H1 (cell line): ENCODE measurements at places on chromosomes 2 and 18. TPM values are rescaled to one million over a fixed set of nuclear protein-coding genes. Genes with fewer than 3 reads are reported as not detected.

GRCh38 chr2:37287966-37288365, 36.7 kb downstream of the PRKD3 start:
- no peak for DNase-seq

DNA sequence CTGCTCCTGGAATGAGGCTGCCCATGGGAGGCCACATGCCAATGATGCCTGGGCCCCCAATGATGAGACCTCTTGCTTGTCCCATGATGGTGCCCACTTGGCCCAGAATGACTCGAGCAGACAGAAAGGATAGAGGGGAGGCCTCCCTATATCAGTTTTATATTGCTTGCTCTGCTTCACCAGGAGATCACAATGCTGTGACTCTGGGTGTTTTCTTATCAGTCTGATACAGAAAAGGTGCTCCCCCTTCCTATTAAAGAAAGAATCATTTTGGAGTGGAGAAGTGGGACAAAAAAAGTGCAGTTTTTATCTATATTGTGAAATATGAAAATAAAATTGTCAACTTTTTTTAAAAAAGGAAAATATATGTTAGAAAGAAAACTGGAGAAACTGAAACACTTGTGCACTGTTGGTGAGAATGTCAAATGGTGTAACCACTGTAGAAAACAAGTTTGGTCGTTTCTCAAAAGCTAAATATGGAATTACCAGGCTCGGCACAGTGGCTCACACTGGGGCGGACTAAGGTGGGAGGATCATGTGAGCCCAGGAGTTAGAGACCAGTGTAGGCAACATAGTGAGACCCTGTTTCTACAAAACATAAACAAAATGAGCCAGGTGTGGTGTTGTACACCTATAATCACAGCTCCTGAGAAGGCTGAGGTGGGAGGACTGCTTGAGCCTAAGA, 21.8 kb downstream of the LPIN2 start:
- no peak for DNase-seq

The CFAP210 gene
- total RNA-seq, result 0.37 and 0.86 TPM in 2 replicates

GRCh38 chr2:50607721-50608120, 424.2 kb downstream of the NRXN1 start:
- DNase-seq, result no peak

The GPBAR1 gene
- 0.32 and 0.63 TPM in 2 replicates for total RNA-seq
